ENCODE measurements at places on chromosomes 3 and 15.

GRCh38 chr3:23341147-23341838, 138.2 kb downstream of the UBE2E2 start:
- DNase-seq = no peak

GRCh38 chr3:8442993-8443650, 58.5 kb upstream of the LMCD1 start:
- DNase-seq = no peak

DNA sequence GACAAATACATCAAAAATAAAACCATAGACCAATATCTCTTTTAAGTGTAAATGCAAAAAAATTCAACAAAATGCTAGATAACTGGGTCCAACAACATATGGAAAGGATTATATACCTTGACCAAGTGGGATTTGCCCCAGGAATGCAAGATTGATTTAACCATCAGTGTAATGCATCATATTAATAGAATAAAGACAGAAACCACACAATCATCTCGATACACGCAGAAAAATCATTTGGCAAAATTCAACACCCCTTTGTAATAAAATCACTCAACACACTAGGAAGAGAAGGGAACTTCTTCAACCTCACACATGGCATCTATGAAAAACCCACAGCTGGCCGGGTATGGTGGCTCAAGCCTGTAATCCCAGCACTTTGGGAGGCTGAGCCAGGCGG, 19.5 kb downstream of the GREM1 start:
- no peak for DNase-seq

- peak; percentile 32 for DNase-seq
Measured at GRCh38 chr15:74406992-74407705, 26.6 kb downstream of the SEMA7A start.

- no peak for DNase-seq
Measured at GRCh38 chr3:36461597-36461996, 81.3 kb downstream of the STAC start.

- DNase-seq = no peak
Measured at GRCh38 chr15:72737723-72738122, 45.8 kb downstream of the ADPGK start.

- no peak for DNase-seq
Measured at GRCh38 chr3:177603148-177603603, 405.9 kb upstream of the TBL1XR1 start.

- peak; percentile 81 for DNase-seq
Measured at GRCh38 chr15:29139540-29140459, 129.8 kb downstream of the NSMCE3 start.

DNA sequence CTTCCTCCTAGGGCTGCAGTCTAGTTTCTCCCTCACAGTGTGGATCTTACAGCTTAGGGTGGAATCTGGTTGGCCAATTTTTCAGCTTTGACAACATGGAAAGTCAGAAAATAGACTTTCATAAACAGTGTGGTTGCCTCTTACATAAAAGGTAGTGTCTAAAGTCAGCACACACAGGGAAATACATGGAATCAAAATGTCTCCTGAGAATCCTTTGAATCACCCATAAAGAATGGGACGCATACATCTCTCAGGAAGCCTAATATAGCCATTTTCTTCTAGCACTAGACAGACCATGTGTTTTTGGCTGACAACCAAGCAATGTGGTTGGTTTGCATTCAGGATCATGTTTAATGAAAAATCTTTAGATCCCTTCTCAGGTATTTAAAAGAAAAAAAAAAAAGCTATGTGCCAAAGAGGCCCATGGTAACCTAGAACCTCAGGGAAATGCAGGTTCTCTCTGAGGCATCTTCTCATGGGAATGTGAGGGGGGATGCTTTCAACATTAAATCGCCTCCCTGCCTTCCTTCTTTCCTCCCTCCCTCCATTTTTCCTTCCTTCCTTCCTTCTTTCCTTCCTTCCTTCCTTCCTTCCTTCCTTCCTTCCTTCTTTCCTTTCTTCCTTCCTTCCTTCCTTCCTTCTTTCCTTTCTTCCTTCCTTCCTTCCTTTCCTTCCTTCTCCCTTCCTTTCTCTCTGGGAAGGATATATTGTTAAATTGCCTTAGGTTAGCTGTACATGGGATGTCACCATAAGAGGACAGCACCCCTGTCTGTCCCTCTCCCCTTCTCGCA, 34.3 kb upstream of the ZBTB38 start:
- DNase-seq = no peak

DNA sequence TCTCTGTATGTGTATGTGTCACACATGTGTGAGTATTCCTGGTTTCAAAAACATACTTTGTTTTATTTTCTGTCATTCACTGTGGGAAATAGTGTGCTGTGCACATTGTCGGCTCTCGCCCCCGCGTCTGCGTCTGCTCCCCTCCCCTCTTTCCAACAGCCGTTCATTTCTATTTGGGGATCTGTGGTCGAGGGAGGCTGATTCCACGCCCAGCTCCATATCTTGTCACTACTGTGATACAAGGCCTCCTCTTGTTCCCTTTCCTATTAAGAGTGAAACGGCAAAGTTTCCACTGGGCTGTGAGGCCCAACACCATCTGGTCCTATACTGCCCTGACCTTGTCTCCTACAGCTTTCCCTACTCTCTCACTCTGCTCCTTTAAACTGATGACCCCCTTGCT, 172.5 kb upstream of the LRIG1 start:
- DNase-seq = no peak

DNA sequence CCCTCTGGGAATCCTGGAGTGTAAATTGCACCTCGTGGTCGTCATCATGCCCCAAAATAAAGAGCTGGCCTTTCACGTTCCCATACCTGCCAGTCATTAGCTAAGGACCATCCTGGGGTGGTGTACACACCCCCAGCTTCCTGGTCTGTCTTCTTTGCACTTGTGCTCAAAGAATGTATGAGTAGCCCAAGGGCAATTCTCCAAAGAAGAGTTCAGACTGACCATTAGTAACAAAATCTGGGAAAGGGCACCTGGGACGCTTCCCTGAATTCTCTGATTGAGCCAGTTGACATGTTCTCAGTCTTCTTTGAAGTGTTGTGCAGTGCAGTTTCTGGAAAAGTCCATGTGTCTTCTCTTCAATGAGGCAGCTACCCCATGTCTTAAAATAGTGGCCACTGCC, 34.8 kb downstream of the FAM3D start:
- DNase-seq = no peak

GRCh38 chr3:60178931-60179653, 1072.2 kb downstream of the FHIT start:
- no peak for DNase-seq

DNA sequence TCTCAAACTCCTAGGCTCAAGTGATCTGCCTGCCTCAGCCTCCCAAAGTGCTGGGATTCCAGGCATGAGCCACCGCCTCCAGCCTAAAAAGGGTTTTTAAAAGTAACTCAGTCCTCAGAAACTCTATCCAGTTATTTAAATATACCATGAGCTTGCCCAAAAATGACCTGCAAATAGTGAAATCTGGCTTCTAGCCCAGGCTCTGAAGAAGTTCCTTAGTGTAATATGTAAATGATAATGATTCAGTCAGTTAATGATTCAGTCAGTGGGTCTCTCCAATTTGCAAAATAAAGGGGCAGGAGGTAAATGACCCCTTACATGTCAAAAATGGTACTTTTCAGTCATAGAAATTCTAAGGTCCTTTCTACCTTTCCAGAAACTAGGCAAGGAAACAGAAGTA, 28.8 kb downstream of the LRRC2 start:
- no peak for DNase-seq

- no peak for DNase-seq
Measured at GRCh38 chr15:85118173-85118572, 136.5 kb downstream of the PDE8A start.

DNA sequence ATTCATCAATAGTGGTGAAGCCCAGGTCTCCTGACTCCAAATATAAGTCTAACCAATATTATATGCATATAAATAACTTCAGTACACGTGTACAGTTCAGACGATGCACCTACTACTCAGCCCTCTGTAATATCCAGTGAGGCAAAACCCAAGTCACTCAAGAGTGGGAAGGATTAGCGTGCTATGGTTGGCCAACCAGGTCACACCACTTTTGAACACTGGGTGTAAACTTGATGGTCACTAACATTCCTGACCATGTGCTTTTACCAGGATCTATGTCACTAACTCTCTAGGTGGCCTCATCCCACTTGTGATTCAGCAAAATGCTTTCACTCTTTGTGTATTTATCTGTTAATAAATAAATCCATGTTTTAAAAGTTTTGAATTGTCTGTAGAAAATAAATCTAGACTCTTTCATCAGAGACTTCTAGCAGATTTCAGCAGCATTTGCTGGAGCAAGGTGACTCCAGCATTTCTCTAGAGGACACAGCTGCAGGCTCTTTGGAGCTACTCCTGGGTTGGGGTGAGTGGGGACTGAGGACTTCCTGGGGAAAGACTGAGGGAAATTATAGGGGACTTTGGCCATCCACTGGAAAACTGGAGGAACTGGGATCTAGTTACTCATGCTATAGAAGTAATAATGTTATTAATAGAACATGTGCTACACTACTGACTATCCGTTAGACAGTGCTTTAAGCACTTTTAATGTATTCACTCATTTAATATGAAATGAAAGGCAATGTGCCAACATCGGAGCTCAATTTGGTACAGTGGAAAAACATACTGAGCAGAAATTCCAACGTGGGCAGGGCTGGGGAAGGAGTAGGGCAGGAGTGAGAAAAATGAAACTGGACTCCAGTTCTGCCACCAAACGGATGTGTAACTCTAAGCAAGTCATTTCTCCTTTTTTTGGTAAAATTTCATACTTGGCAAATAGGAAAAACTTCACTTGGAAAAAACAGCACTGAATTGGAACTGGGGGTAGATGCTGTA, 97.9 kb downstream of the RORA start:
- no peak for DNase-seq

DNA sequence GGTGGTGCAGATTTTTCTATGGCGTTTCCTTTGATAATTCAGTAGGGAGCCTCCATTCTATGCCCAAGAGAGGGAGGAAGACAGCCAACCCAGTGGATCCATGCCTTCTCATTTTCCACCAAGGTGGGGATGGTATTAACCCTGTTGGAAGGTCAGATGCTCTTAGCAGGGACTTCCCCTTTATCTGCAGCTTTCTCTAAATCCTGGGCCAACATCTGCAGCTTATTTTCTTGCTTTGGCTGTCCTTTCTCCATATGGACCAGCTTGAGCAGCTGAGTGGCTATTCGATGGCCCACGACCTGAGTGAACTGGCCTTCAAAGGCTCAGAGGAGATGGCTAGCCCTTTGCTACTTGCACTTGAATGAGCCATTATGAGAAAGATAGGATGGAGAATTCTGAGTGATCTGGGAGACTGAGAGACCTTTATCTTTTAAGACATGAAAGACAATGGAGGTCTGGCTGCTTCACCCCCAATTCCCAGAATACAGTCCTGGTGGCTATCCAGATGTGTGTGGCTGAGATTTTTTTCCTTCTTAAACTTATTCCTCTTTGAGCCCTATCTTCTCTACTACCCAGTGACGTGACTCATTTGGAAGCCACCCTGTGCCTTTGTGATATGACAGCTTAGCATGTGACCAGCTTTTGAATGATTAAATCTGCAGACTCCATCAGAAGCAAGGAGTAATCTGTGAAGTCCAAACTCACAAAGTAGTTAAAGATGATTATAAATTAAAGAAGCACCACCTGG, 39.6 kb upstream of the TRAK1 start:
- DNase-seq = no peak

DNA sequence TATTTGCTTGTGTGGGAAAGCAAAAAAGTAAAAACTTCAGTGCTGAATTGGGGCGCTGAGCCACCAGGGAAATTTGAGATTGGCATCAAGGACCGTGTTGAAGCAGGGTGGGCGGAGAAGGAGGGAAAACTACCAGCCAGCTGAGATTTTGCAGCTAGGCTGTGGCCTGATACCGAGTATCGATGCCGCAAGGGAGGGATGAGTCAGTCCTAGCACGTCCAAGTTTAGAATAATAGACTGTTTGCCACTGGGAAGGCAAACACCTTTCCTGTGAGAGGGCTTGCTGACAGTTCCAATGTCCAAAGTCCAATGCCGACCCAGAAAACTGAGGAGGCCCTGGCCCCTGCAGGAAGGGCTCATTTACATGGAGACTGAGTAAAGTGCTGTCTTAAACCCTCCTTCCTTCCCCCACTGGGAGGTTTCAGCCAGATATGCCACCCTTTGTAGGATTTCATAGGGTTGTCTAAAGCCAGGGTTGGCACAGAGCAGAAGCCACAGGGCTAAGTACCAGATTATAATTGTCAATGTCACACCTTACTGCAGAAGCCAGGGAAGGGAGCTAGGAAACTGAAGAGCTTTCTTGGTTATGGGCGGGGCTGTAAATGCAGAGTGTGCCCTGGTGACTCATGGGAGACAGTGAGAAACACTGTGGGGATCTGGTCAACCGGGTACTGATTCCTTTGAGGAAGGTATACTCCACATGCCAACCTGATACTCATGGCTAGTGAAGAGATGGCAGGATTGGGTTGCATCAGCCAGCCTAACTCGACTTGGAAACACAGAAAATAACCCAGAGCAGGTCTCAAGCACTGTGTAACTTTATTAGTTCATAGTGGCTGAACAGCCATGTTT, 28.4 kb upstream of the PIK3CB start:
- DNase-seq = peak; percentile 29

DNA sequence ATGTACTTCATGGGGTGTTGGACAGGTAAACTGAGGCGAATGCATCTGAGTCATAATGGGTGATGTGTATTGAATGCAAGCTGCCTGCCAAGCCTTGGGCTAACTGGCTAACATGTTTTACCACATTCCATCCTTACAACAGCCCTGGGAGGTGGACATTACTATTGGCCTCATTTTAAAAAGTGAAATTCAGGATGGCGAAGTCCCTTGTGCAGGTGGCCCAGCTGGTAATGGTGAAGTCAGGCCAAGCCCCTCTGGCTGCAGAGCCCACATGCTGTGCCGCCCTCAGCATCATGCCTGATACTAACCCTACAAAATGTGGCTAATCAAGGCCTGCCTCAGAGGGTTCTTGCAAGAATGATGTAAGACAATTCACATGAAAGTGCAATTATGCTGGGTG, 60.0 kb upstream of the CHD2 start:
- no peak for DNase-seq

GRCh38 chr3:161557445-161558150, 61.0 kb downstream of the OTOL1 start:
- DNase-seq = no peak

DNA sequence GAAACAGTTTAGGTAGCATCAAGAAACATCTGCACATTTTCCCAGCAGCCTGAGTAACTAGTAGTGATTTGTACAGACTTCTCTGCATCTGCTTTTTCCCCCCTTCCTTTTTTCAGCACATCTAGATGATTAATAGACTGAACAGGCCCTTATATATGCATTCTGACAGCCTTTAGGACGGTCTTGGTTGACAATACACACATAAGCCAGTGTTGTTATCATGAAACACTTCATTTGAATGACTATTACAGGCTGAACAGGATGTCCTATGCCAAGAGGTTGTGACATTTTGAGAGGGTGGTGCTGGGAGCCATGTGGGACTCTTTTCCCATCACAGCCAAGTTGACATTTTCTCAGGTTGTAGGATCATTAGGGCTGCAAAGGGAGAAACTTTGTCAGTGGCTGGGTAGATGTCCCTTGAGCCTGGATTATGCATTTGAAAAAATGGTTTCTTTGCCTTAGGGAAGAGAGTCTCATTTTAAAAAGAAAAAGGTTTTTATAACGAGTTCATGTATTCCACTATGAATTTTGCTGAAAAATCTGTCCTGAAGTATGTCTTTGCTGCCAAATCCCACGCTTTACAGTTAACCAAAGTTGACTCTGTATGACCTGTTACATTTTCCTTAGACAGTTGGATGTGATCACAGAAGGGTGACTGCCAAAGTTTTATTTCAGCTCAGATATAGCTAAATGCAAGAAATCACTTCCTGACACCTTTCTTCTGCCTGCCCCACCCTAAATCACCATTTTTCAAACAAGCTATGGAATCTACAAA, 73.7 kb downstream of the FILIP1L start:
- DNase-seq = no peak
